ENCODE measurements at places on chromosomes 11 and 22.

DNA sequence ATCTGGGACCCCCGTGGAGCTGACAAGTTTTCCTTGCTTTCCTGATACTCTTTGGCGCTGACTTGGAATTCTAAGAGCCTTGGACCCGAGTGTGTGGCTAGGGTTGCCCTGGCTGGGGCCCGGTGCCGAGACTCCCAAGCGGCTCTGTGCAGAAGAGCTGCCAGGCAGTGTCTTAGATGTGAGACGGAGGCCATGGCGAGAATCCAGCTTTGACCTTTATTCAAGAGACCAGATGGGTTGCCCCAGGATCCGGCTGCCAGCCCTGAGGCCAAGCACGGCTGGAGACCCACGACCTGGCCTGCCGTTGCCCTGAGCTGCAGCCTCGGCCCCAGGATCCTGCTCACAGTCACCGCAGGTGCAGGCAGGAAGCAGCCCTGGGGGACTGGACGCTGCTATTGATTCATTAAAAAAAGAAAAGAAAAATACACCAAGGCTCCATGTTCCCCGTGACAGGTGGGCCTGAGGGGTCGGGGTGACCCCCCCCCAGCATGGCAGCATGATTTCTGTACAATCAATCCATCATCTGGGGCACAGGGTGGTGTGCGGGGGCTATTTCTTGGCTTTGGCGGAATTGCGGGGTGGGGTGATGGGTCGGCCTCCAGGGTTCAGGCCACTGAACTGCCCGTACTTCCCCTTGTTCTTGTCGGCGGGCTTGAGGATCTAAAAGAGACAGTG, 3.5 kb downstream of the PPP1CA start:
- DNase-seq, result no peak

DNA sequence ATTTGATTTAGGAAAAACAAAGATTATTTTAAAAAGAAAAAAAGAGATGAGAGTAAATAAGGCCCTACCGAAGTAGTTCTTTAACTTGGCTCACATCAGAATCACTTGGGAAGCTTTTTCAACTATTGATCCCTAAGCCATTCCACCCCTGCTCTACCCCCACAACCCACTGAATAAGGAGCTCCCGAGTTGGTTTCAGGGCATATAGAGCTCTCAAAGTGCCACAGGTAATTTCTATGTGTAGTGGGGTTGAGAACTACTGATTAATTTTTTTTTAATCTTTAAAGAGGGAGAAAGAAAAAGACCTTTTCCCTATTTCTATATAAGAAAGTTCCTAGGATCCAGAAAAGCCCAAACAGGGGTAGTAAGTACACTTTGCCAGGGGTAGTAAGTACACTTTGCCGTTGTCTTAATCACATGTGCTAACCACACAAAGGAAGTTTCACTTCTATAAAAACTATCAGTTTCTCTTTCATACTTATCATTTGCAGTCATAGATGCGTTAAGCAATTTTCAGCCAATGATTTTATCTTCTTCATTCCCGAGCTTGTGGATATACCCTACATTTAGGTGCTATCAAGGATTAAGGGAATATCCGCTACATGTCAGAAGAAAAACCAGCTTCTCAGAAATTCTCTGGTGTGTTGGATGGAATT, 108.4 kb upstream of the ZC3H12C start:
- no peak for DNase-seq

DNA sequence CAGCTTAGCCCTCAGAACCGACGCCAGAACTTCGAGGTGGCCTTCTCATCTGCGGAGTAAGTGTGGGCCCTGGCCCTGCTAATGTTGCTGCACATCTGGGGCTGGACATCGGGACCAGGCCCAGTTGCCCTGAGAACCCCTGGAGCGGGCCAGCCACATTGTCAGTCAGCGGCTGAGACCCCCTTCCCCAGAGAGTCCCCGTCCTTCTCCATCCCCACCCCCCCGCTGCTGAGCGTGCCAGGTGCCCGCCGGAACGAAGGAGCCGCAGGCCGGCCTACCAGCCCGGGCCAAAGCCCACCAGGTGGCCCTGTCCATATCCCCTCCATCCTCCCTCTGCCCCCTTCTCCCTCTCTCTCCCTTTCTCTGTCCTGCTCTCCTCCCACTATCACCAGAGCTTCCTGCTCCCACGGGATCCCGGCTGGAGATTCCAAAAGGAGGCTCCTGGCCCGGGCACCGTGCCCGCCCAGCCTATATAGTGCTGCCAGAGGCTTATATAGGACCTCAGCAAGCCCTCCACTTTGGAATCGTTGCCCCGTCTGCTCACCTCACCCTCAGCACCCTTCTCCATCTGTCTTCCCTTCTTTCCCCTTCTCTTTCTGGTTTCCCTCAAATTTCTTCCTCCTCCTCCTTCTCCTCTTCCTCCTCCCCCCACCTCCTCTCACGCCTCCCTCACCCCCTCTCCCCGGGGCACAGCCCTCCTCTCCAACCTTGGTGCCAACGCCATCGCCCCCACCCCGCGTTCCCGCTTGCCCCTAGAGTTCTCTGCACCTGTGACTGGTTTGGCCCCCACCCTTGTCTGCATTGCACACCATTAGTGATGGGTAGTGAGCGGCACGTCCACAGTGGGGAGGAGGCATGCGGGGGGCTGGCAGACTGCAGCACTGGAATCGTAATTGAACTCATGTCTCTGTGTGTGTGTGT, 7.3 kb downstream of the SELENOM start:
- no peak for DNase-seq

DNA sequence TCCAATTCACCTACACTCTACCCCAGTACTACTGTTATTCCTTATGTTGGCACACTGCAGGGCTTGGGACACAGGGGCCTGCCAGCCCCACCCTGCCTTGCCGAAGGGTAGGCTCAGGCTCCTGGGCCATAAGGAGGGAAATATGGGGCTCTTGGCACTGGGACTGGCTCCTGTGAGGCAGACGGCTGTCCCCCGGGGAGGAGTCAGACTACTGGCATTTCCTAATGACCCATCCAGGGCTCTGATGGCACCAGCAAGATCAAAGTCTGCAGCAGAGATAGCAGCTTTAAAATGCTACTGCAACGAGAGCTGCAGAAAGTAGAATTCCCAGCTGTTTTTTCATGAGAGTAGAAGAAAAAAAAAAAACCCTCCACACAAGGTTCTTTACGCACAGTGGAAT, 42.2 kb upstream of the CYP2D6 start:
- no peak for DNase-seq

DNA sequence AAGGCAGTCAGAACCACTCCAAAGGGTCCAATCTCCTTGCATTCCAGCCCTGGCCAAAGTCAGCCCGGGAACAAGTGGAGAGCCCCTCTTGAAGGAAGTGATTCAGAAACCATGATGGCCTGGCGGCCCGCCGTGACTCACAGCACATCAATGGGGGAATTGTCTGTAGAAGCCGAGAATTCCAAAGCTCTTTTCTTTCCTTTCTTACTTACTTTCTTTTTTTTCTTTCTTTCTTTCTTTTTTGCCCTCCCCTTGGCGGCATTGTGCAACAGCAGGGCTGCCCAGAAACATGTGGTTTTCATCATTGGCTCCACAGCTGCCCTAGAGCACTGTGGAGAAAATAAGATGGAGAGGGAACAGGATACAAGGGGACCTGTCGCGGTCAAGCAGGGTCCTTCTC, 140.2 kb upstream of the TIMP3 start:
- DNase-seq, result no peak

DNA sequence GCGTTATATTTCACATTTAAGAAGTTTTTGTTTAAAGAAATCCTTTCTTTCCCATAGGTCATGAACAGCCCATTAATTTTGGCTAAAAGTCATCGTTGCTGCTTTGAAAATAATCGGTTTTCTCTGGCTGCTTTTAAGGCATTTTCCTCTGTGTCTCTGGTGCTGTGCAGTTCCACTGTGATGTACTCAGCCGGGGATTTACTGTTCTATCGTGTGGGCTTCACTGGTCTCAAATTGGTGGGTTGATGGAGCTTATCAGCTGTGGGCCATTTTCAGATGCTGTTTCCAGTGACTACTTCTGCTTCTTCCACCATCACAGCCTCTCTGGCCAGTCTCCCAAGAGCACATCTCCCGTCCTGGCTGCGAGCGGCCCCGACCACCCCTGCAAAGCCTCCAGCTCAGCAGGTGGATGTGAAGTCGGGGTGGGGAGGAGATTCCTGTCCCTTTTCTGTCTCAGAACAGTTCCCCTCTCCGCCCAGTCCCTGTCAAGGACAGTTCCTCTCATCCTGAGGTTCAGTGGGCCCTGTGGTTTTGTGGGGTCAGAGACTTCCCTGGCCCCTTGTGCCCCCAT, 20.3 kb downstream of the IFITM10 start:
- no peak for DNase-seq

- no peak for DNase-seq
Observed at GRCh38 chr11:9703280-9703679, 39.4 kb downstream of the SWAP70 start.

- no peak for DNase-seq
Observed at GRCh38 chr11:61357233-61357893, 4.3 kb downstream of the CYB561A3 start.

DNA sequence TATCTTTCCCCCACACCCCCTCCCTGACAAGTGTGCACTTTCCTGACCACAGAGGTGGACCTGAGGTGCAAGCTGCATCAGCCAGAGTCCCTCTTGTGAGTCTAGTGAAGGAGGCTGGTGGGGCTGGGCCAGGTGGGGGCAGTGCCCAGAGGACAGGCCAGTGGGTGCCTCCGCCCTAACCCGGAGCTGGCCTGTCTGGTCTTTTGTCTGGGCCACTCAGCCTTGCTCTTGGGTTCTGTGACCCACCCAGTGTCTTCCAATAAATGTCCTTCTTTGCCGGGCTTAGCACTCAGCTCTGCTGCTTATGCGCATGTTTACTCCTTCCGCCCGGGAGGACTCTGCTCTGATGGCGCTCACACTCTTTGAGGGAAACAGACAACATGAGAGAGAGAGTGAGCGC, 526.2 kb downstream of the TBC1D22A start:
- DNase-seq, result no peak

- no peak for DNase-seq
Observed at GRCh38 chr22:19239464-19239863, 52.1 kb downstream of the CLTCL1 start.

- peak; percentile 94 for DNase-seq
Observed at GRCh38 chr11:64777449-64778222, 706 bp downstream of the SF1 start.

DNA sequence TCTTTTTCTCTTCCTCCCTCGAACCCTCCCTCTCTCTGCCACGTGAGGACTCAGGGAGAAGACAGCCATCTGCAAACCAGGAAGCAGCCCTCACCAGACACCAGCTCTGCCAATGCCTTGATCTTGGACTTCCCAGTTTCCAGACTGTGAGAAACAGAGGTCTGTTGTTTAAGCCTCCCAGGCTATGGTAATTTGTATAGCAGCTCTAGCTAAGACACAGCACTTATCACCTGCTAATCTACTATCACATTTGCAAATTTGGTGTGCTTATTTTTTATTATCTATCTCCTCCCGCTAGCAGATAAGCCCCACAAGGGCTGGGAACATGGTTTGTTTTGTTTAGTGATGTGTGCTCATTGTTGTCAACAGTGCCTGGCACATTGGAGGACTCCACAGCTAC, 124.8 kb upstream of the OPCML start:
- no peak for DNase-seq

DNA sequence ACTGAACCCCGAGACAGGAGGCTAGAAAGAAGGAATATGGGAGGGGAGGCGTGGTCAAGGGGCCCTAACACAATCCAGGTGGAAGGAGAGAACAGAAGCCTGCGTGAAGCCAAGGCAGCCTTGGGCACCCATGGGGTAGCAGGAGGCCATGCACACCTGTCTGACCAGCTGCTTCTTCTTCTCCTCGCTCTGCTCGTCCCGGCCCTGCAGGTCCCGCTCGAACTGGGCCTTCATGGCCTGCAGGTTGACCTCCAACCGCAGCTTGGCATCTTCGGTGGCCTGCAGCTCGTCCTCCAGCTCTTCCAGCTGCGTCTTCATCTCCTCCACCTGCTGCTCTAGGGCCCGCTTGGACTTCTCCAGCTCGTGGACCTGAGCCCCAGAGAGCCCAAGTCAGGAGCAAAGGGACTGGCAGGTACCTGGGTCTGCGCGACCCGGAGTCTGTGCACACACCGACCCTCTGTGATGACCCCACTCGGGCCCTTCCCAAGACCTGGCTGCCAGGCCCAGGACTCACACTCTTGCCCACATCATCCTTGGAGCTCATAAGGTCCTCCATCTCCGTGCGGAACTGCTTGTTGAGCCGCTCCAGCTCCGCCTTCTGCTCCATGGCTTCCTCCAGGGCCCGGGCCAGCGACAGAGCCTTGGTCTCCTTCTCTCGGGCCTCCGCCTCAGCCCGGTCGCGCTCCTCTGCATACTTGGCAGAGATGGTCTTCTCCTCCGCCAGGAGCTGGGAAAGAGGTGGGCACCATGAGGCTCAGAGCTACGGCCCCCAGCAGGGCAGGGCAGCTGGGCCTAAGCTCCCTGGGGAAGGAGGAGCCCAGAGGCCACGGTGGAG, 35.9 kb downstream of the APOL1 start:
- DNase-seq, result no peak

DNA sequence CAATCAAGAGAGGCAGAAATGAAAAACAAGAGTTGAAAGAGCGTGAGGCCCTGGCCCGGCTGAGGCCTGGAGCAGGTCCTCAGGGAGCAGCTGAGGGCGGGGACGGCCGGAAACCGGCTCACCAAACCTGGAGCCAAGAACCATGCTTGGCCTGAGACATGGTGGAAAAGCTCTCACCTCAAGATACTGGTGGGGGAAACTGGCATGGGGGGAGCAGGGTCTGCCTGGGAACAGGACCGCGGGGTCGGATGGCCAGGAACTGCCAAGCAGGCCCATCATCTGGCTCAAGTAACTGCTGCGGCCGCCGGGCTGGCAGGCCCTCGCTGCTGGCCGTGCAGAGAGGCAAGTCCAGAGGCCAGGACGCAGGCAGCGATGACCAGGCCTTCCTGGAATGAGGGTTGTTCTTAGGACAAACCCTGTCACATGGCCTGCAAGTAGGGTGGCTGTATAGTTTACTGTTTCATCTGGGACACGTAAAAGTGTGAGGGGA, 18.9 kb upstream of the WNT11 start:
- no peak for DNase-seq

DNA sequence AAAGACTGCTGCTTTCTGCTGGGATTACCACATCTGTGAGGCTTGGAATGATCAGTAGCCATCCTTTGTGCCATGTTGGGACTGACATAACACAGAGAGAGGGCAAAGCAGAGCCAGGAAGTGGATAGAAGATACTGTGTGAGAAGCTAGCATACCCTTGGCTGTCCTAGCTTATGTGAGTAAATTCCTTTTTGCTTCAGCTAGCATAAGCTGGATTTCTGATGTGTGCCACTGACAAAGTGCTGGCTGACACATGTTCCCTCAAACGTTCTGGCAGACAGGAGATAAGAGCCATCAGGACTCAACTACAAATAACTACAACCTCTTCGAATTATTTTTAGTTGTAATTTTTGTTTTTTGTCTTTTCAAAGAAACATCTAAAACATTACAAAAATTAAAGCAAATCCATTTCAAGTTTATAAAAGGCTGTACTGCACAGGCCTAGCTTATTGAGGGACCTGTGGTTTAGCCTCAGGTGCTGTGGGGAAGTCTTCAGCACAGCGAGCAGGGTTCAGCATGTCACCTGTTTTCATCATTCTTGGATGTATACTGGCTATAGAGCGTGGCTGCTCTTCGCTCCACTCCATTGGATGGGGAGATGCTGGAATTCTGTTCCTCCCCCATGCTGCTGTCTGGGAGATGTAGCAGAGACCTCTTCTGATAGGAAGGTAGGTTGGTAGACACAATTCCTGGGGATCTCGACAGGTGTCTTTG, 120.9 kb downstream of the SWAP70 start:
- no peak for DNase-seq

GRCh38 chr22:44448271-44448830, 49.7 kb downstream of the RTL6 start:
- DNase-seq, result no peak

Data from activated CD4-positive, alpha-beta T cell treated with anti-CD3 and anti-CD28 coated beads, Interleukin-2, amount 10 ng/mL, durations not matched to agents 24 days and 14 days (primary cell).